ENCODE measurements at places on chromosomes 11 and 22. TPM values are rescaled to one million over a fixed set of nuclear protein-coding genes. Genes with fewer than 3 reads are reported as not detected.

GRCh38 chr11:10528121-10528520, 12.9 kb downstream of the RNF141 start:
- H3K4me3 ChIP-seq: no peak overlapping the region
- no peak for DNase-seq
- no peaks in the 10 kb centered on the region for H3K27me3 ChIP-seq
- H3K27ac ChIP-seq: no peak overlapping the region
- H3K36me3 ChIP-seq: peaks cover 6% of the 10 kb centered on the region

STX3 gene
- total RNA-seq: 113 TPM

GSTP1 gene
- total RNA-seq: 978 TPM

DNA sequence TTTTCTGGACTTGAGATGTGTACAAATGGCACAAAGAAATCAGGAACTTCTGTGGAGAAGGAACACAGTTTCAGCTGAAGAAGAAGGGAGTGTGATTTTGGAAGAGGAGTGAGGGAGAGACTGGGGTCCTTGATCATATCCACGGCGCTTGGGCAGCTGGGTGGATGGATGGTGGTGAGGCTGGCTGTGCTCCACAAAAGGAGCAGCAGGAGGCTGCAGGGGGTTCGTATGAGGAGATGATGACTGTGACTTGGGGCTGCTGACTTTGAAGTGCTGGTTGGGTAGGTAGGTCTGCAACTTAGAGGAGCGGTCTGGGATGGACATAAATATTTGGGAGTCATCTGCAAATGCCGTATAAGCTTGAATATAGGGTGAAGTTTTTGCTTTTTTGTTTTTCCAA, 1.3 kb upstream of the DCHS1 start:
- no peaks in the 10 kb centered on the region for H3K4me1 ChIP-seq
- DNase-seq: no peak
- no peaks in the 10 kb centered on the region for H3K36me3 ChIP-seq
- H3K4me3 ChIP-seq: peak overlapping the region; percentile 74

CHRM1 gene
- total RNA-seq: 0.67 TPM

GRCh38 chr11:61512435-61512834, 3.9 kb downstream of the LRRC10B start:
- H3K27ac ChIP-seq: no peak overlapping the region
- no peaks in the 10 kb centered on the region for H3K36me3 ChIP-seq

DNA sequence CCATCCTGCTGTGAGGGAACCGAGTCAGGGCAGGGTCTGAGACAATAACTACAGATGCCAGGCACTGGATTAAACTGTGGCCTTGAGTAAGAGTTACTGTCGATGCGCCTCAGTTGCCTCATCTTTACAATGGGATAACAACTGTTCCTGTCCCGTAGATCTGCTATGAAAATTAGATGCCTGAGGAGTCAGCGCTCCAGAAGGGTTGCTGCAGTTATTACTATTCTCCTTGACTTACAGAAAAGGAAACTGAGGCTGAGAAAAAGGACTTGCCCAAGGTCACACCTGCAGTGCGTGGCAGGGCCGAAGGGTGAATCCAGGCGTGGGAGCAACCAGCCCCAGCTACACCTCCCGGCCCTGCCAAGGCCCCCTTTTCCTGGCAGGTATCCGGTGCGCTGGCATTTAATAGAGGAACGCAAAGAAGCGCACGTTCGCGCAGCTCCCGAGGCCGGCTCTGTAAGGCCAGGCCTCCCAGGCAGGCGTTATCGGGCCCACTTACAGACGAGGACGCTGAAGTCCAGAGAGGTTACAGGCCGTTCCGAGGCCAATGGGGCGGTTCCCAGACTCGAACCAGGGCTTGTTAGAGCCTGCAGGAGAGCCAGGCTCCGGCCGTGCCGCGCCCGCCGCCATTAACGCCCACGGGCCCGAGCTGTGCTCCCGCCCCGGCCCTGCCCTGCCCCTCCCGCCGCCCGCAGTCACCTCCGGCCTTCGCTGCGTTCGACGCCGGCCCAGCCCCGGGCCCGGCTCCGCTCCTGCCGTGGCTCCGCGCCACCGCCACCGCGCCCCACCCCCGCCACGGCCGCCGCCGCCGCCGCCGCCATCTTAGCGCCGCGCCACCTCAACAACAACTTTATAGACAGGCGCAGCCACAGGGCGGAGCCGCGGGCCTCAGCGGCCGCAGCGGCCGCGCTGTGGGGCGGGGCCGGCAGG, at the start of gene C11orf68:
Gene C11orf68, minus strand, starts transcription at position 852 of the 930 bp plus-strand sequence. Its CDS starts 31 bp downstream, at position 821.
- H3K36me3 ChIP-seq: peaks cover 5% of the 10 kb centered on the region
- H3K27me3 ChIP-seq: peaks cover 5% of the 10 kb centered on the region
- H3K27ac ChIP-seq: peak within 1 kb of the TSS; percentile 92
- H3K4me3 ChIP-seq: peak within 1 kb of the TSS; percentile 84

- no peak overlapping the region for H3K27ac ChIP-seq
- H3K36me3 ChIP-seq: no peaks in the 10 kb centered on the region
- H3K4me1 ChIP-seq: peaks cover 4% of the 10 kb centered on the region
- DNase-seq: no peak
- H3K4me3 ChIP-seq: no peak overlapping the region
These were observed 14.3 kb upstream of the TCF20 start for GRCh38 chr22:42284643-42285181.

MYEOV gene
- not detected for total RNA-seq

DNA sequence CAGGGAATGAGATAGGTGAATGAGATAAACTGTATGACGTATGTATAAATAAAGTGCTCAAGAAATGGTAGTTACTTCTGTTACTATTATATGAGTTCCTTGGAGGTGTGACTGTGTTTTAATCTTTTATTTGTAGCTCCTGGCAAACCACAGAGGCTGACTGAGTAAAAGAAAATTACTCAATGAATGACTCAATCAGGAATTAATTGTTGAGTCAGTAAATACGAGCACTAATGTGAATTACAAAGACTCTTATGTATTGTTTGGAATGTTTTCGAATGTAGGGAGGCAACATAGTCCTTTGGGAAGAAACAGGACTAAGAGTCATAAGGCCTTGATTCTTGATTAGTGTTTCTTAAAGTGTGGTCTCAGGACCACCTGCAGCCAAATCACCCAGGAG, 51.1 kb upstream of the BLID start:
- H3K27ac ChIP-seq: no peak overlapping the region
- no peaks in the 10 kb centered on the region for H3K27me3 ChIP-seq
- H3K4me3 ChIP-seq: no peak overlapping the region
- DNase-seq: no peak
- no peaks in the 10 kb centered on the region for H3K4me1 ChIP-seq

All from progenitor cell of endocrine pancreas (in vitro differentiated cells).